ENCODE measurements at places on chromosomes 7 and 10.
A peak's percentile ranks its signal among the peaks of the same experiment; 100 is the strongest.

GRCh38 chr10:19891429-19891828, 75.2 kb downstream of the PLXDC2 start:
- DNase-seq: no peak

DNA sequence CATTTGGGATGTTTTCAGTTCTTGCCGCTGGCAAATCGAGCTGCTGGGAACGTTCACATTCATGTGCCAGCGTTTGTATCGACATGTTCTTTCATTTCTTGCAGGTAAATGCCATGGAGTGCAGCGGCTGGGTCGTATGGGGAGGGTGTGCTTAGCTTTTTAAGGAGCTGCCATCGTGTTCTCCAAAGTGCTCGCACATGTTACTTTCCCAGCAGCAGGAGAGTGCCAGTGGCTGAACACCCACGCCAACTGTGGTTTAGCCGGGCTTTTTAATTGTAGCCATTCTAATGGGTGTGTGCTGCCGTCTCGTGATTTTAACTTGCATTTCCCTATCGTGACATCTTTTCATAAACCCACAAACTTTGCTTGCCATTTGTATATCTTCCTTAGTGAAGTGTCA, 11.6 kb upstream of the BNIP3 start:
- DNase-seq: no peak

- DNase-seq: no peak
These were observed 40.2 kb downstream of the ANK3 start for GRCh38 chr10:60349426-60349825.

- DNase-seq: no peak
These were observed 639.5 kb downstream of the ANKRD7 start for GRCh38 chr7:118863966-118864365.

GRCh38 chr7:127935847-127936376, 95.3 kb downstream of the LRRC4 start:
- DNase-seq: no peak

DNA sequence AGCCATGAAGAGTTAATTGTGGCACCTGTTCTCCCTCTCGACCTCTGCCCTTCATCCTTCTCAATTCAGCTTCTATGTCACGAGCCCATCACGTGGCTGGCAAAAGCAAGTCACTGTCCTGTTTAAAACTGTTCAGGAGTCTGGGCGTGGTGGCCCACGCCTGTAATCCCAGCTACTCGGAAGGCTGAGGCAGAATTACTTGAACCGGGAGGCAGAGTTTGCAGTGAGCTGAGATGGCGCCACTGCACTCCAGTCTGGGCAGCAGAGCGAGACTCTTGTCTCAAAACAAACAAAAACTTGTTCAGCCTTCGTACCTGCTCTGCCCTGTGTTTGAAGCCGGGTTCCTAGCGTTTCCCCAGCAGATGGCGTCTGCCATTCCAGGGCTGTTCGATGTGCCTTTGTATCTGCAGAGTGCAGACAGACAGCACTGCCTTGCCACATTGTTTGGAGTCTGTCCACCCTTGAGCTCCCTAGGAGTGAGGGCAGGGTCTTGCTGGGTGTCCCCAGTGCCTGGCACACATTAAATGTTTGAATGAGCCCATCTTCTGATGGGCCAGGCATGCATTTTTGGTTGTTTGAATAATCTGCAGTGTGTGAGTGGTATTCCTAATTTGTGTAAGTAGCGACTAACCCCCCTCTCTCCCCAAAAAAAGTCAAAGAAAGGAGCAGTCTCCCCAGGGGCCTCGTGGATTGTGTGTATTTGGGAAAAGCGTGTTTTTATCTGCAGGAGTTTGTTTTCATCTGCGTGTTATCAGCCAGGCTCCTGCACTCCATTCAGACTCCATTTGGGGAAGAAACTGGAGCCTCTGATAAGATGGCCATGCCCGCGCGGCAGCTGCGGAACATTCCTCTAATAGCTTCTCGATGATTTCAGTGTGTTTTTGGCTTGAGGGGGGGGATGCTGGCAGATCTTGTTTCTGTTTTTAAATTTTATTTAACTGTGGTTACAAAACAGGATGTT, 61.2 kb downstream of the DNAJB6 start:
- no peak for DNase-seq

GRCh38 chr7:46281071-46281470, 360.0 kb upstream of the IGFBP3 start:
- no peak for DNase-seq

- no peak for DNase-seq
These were observed 29.8 kb downstream of the DNAH11 start for GRCh38 chr7:21572331-21573313.

DNA sequence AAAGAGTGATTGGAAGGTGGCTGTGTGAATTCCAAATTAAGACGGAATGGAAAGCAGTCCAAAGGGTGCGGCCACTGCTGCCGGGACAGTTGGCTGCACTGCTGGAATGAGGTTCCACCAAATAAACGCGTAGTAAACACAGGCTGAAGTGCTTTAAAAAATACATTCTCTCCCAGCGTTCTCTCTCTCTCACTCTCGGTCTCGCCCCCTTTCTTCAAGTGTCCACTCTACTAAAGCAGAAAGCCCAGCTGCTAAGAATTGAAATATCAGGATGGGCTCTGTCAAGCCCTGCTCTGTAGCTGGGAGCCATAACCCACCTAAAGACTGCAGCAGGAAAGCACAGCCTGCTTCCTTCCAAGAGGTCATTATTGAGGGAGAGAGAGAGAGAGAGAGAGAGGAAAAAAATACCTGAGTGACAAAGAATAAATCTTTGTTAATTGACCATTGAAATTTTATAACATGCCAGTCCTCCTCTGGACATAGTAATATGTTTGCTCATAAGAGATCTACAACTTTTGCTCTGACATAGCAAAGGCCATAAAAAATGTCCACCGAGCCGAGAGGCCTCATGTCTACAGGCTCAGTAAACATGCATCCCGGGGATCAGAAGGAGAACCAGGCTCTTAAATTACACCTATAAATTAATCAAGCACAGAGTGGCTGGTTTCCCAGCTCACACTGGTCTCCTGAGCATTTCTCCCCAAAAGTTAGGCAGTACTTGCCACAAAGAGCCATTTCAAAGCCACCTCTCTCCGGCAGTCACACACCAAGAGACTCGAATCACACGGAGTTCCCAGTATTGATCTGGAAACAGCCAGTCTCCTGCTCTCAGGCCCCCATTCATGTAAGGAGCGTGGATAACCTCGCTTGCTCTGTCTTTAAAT, 72.8 kb downstream of the FGFR2 start:
- no peak for DNase-seq

- DNase-seq: no peak
These were observed 274.4 kb downstream of the THSD7A start for GRCh38 chr7:11557627-11558026.

DNA sequence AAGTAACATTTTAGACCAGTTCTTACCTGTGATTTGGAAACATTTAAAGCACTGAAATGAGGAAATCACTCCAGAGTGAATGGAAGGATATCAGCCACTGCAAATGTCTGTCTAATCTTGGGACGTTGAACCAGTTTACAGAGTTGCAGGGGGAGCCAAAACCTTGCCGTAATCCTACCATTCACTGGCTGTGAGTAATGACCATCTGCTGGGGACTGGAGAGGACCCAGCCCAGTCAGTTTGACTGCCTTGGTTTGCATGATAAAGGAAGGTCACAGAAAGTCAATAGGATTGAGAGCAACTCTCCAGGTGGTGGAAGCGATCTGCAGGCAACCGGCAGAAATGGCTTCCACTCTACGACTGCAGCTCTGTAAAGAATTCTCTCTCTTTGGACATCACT, 167.2 kb downstream of the AKR1D1 start:
- DNase-seq: no peak

DNA sequence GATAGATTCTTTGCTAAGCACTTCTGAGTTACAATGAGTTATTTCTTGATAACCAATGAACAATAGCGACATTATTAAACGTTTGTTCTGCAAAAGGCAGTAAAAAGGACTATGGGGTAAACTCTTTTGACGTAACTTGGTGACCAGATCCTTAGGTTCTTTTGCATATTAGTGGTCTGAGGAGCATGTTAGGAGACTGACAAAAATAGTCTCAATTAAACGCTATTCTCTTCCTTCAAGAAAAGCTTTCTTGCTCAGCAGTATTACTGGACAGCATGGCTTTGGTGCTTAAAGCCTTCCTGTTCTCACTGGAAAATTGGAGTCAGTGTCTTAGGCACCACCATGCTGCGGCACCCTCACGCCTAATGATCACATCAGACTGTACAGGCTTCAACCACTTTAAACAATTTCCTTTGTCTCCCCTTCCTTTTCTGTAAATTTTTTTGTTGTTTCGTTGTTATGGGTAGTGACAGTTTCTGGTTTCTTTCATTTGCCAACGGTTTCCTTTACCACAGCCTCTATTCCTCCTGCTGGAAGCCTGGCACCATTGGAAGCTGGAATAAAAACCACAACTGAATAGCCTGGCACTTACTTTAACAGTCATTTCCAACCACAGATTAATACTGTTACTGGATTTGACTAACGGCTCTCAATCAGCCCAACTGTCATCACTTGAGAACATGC, 49.2 kb upstream of the FAM133B start:
- DNase-seq: peak; percentile 20

DNA sequence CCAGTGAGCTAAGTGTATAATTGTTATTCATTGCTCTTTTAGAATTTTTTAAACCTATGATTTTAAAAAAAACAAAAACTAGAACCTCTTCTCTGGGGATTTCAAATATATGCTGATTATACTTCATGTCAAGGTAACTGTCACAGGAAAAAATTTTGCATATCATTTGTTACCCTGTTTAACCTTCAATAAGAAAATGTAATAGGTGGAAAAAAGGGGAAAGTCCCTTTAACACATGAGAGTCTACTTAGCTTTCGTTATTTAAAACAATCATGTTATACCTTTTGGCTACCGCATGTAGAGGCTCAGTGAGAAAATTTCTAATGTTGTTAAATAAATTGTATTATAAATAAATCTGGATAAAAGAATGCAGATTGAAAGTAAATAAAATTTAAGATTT, 190.1 kb upstream of the AKR1E2 start:
- no peak for DNase-seq

GRCh38 chr7:132573251-132573955, 2.9 kb downstream of the PLXNA4 start:
- DNase-seq: no peak

DNA sequence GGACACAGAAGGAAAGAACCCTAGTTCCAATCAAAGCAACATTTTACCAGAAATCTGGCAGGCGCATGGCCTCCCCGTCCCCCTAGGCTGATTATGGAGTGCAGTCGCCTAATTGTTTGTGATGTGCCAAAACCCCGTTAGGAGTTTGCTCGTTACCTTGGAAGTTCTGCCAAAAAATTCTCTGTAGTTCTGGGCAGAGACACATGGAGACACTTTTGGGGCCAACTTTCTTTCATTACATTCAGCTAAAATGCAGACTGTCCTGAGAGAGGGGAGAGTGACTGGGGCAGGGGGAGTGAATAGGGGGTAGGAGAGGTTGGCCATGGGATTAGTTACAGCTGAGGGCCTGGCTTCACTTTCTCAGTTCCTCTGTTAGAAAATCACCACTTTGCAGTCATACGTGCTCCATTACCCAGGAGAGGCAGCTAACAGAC, 158.0 kb upstream of the NPVF start:
- no peak for DNase-seq

DNA sequence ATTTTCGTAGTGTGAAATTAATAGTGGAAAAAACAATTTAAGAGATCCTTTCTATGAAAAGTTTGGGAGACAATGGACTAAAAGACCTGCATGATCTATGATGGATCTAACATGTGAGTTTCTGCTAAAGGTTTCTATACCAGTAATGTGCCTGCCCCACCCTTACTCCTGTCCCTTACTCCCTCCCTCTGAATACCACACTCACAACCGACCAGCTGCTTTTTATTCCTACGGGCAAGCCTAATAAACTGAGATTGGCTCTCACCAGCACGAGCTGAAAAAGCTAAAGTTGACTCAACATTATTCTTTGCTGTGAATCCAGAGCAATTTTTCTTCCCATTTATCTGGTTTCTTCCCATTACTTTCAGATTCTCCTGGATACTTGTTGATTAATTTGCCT, 17.8 kb upstream of the REEP3 start:
- no peak for DNase-seq

GRCh38 chr10:18164093-18164492, 23.9 kb downstream of the CACNB2 start:
- DNase-seq: no peak

GRCh38 chr7:142813226-142813625, 41.6 kb upstream of the EPHB6 start:
- DNase-seq: no peak

DNA sequence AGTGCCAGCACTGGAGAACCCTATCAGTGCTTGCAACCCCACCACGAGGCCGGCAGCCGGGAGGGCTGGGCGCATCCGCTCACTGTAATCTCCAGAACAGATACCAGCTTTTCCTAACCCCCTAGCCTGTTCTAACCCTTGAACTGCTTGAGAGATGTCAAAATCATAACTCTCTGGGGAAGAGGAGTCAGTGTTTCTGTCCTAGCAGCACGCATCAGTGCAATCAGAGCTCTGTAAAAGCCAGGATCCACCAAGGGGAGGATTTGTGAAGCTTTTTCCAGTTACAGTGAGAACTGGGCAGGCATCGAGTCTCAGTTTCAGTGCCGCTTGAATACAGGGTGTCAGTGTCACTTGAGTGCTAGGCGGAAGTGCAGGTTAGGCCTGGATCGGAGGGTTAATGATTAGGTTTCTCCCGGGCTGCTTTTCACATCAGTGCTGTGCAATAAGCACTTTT, 104.5 kb upstream of the INSYN2A start:
- DNase-seq: no peak

- DNase-seq: no peak
These were observed 57.4 kb downstream of the ITGB8 start for GRCh38 chr7:20388084-20388483.

GRCh38 chr10:29389935-29390334, 101.1 kb downstream of the LYZL1 start:
- DNase-seq: no peak

- DNase-seq: no peak
These were observed 35.5 kb upstream of the DGKI start for GRCh38 chr7:137882261-137882668.

DNA sequence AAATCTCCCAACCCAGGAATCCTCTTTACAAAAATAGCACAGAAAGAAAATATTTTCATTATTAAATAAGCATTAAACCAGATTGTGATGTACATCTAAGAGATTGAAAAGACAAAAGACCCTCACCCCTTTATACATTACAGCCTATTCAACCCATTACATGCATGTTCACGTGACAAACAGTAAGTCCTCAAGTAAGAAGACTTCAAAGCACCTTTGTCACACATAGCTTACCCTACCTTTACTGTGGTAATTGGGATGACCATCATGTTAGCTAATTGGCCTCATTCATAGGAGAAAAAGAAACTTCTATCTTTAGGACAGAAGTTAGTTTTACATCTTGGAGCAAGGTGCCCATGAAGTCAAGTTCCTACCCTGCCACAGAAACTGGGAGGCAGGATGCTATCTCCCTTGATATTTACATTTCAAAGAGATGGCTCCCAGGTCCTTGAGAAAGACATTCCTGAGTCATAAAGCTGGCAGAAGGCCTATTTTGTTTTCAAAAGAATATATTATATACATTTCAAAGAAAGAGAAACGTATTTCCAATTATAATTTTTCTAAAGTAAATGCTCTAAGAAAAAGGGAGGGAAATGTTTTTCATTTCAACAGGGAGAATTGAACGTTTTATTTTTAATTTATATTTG, 48.1 kb downstream of the GNAI1 start:
- no peak for DNase-seq

All from stimulated activated naive CD4-positive, alpha-beta T cell treated with Interleukin-2 at 50 U/mL for 16 hours (primary cell).